Spleen (tissue), 13 donors: ENCODE measurements at places on chromosomes 13 and 19. TPM values are rescaled to one million over a fixed set of nuclear protein-coding genes. Genes with fewer than 3 reads are reported as not detected.

GRCh38 chr19:41746593-41747227, 8.6 kb upstream of the CEACAM6 start:
- DNase-seq = no peak

- DNase-seq = no peak
Observed at GRCh38 chr19:38155453-38155852, 68.6 kb downstream of the DPF1 start.

GRCh38 chr13:42275506-42275905, 3.6 kb downstream of the AKAP11 start:
- DNase-seq = no peak

GRCh38 chr13:21957833-21958232, 287.0 kb downstream of the FGF9 start:
- no peak for DNase-seq

- peak; percentile 94 for DNase-seq
Observed at GRCh38 chr19:12801466-12802266, at the start of the genes PRDX2 and THSD8. PRDX2 (minus strand) TSS chr19:12801800; CDS start chr19:12801261, 539 bp downstream. THSD8 (plus strand) TSS chr19:12802069; CDS start chr19:12802072, 3 bp downstream.

- DNase-seq = no peak
Observed at GRCh38 chr13:69580255-69580654, 527.4 kb upstream of the ATXN8OS start.

GRCh38 chr19:56104423-56104822, 16.7 kb downstream of the ZNF787 start:
- peak; percentile 73 for DNase-seq

GRCh38 chr13:34730961-34731360, 211.1 kb upstream of the NBEA start:
- no peak for DNase-seq

DNA sequence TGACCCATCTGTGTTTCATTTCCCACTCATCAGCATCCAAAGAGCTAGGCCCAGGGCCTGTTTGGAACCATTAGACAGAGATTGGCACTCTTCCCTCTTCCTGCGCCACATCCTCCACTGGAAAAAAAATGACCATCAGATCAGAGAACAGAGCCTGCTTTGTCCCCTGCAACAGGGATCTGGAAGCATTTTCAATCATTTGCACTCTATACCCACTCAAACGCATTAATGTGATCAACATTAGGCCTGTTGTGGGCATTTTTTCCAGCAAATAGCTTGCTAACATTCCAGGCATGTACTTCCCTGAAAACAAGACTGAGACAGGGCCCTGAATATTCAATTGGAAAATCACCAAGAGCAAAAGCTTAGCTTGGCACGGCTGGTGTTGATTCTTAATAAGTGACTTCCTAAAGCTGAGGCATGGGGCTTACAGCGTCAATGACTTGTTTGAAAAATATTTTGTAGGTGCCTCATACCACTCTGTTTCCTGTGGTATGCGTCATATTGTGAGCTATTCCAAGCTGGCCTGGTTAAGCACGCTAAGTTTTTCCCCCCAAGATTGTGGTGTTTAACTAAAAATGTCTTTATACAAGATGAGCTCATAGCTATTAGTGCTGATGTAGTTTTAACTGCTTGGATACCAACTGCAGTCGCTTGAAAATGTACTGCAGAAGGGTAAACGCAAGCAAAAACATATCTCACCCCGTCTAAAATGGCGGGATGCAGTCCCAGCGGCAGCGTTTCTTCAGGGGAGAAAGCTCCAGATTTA, 404.4 kb downstream of the SPRY2 start:
- DNase-seq = no peak

DNA sequence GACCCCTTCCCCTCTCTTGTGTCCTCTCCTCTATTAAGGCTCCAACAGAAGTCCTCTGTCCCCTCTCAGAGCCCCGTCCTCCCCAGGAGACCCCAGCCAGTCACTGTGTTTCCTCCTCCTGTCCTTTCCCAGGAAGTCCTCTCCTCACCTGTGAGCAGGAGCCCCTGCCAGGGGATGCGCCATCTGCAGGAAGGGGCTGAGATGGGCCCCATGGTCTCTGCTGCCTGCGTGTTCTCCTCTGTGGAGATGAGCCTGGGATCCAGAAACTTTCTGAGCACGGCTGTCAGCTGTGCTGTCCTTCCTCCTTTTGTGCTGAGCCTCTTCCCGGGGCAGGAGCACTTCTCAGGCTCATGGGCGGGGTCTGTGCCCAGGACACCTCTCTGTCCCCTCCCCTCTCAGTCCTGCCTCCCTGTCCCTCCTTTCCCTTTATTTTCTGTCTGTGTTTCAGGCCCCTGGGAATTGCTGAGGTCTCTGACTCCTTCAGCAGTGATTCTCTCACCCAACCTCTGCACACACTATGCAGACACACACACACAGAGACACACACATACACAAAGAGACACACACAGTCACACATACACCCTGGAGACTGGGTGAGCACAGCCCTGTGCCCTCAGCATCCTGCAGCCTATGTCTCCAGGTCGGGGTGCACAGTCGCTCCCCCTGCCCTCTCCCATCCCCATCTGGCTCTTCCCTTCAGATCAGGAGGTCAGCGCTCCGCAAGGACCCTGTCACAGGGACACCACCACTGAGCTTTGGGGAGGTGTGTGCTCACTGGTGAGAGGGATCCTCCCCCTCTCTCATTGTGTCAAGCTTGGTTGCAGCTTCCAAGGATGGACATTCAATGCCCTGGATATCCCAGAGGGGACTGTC, at the start of gene CEACAM8:
TSS of gene CEACAM8 (minus strand) at position 308 of the 873 bp plus-strand sequence. CDS start at position 212, 96 bp downstream.
- DNase-seq = no peak

DNA sequence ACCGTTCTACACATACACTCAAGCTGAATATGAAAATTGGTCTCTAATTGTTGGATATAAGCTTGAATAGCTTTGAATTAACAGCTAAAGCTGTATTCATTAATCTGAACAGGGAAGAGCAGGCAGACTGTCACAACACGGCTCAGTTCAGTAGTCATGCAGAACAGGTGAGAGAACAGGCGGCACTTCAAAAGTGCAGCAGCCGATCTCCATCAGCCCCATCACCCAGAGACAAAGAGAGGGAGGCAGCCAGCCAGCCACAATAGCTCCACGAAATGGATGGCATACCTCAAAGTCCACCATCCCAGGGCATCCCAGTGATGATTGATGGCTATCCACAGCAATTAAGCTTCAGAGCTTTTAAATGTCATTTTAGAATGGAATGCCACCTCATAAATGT, 419.2 kb downstream of the OLFM4 start:
- DNase-seq = no peak

GRCh38 chr13:32409561-32410421, 18.1 kb downstream of the N4BP2L1 start:
- DNase-seq = no peak

DNA sequence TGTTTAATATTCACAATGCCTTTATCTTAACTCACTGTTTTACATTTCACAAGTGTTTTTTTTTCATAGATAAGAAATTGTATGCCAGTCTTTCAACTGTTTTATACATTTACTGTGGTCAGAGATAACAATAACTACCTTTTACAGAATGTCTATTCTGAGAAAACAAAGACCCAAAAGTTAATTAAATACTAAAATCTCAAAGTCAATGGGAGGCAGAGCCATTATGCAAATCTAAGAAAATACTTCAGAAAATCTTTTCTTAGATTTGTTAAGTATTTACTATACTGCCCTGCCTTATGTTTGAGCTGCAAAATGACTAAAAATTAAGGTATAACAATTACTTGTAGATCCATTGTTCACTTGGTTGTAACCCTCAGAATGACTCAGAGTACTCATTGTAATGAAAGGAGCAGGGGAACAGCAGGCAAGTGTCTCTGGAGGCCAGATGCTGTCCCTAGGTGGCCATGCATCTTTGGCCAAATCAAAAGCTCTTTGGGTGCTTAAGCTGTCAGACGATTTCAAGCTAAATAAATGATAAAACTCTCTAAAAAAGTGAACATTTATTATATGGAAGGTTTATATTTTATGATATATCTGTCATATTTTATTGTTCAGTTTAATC, 770.1 kb upstream of the PCDH20 start:
- DNase-seq = no peak

GRCh38 chr13:32019612-32020233, 11.9 kb upstream of the FRY start:
- DNase-seq = no peak

DNA sequence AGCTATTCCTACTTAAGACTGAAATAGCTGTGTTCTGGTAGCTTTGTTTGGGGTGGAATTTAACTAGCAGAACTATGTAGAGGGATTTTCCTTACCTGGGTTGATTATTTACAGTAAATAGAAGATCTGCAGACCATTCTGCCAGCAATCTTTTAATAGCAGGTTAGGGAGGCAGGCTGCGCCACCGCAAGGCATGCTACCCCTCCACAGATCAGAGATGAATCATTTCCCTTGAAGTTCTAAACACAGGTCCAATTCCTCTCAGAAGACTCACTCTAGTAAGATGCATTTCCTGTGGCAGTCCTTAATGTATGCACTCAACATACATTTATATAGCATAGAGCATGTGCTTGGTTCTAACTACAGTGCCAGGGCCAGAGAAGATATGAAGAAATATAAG, 109.0 kb downstream of the TNFRSF19 start:
- DNase-seq = no peak

- DNase-seq = no peak
Observed at GRCh38 chr19:6392221-6393073, 517 bp downstream of the GTF2F1 start.

The TEAD2 gene
- 15.8 TPM for total RNA-seq

The TBXA2R gene
- total RNA-seq = 11.9 TPM

The ZNF154 gene
- 14.2 TPM for total RNA-seq

The U2AF2 gene
- total RNA-seq = 166 TPM

The ACP5 gene
- 64.5 TPM for total RNA-seq

The RYR1 gene
- 1.4 TPM for total RNA-seq

The CEACAM1 gene
- 33.5 TPM for total RNA-seq

The MBD3L2 gene
- total RNA-seq = not detected
